ENCODE measurements at places on chromosomes 4 and X.

GRCh38 chr4:53714236-53715140, 123.2 kb upstream of the LNX1 start:
- no peak for DNase-seq

GRCh38 chr4:137414802-137415201, 117.5 kb downstream of the PCDH18 start:
- DNase-seq, result no peak

GRCh38 chr4:138399081-138399480, 156.9 kb upstream of the SLC7A11 start:
- no peak for DNase-seq

GRCh38 chrX:22968494-22968893, 31.3 kb upstream of the DDX53 start:
- no peak for DNase-seq

DNA sequence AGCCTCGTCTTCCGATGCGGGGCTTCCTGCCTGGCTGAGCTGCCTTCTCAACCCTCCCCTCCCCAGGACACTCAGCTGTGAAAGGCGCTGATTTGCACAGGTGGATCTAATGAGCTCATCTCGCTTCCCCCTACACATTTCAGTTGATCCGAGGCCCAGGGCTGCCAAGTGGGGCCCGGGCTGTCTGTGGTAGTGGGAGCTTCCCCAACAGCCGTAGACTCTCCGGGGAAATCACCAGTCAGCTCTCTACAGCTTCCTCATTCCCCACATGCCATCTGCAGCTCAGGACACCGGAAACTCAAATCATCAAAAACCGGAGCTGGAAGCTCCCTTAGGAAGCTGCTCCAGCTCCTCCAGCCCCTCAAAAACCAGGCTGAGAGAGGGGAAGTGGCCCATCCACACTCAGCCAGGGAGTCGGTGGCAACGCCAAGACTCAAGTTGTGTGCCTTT, 56.2 kb downstream of the SMIM20 start:
- peak; percentile 39 for DNase-seq

GRCh38 chrX:26851981-26852380, 611.2 kb downstream of the PPP4R3C start:
- DNase-seq, result no peak

DNA sequence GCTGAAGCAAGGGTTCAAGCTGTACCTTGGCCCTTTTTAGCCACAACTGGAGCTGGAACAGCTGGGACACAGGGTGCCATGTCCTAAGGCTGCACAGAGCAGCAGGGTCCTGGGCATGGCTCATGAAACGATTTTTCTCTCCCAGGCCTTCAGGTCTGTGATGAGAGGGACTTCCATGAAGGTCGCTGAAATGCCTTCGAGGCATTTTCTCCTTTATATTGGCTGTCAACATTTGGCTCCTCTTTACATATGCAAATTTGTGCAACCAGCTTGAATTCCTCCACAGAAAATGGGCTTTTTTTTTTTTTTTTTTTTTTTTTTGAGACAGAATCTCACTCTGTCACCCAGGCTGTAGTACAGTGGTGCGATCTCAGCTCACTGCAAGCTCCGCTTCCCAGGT, 430.8 kb downstream of the PCDH11X start:
- no peak for DNase-seq

DNA sequence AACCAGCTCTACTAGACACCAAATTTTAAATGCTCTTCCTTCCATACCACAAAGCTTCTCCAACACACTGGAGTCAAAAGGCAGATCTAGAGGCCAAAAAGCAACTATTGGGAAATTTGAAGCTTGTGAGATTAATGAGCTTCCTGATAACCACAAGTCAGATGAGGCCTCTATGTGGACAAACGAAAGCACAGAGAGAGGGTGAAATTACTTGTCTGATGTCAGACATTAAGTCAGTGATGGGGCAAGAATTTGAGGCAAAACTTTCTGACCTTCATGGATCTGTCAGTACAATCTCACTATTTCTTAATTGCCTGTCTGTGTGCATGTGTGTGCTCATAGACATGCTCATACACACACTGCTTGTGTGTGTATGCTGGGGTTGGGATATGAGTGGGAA, 103.6 kb downstream of the GUCY2F start:
- DNase-seq, result no peak

DNA sequence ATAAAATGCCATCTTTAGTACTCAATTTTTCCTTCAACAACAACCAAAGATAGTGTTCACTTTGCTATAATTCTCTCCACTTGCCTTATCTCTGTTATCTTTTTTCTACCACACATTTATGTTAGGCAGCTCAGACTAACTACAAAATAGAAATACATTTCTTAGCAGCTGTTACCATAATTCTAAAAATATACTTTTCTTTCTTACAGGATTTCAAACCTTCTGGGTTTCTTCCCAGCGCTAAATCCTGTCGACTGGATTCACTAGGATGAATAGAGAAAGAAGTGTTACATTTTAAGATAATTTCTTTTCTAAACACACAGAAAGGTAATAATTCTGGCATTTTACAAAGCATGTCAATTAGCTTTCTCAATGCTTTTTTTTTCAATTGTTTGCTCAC, 105.5 kb upstream of the GK2 start:
- no peak for DNase-seq

DNA sequence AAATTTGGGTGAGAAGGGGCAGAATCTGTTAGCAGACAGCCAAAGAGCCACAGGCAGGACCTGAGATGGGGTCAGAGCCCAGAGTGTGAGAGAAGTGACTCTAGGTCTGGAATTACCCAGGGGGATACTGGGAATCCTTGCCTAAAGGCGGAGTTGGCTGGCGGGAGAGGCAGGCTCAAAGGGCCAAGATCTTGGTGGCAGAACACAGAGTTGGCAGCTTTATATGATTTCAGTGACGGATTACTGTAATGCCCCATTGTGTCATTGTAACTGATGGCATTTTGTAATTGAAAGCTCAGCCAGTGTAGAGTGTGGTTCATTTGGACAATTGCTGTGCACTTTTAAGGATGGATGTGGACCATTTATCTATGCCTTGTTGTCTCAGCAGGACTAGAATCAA, 77.3 kb downstream of the SMIM20 start:
- DNase-seq, result no peak

DNA sequence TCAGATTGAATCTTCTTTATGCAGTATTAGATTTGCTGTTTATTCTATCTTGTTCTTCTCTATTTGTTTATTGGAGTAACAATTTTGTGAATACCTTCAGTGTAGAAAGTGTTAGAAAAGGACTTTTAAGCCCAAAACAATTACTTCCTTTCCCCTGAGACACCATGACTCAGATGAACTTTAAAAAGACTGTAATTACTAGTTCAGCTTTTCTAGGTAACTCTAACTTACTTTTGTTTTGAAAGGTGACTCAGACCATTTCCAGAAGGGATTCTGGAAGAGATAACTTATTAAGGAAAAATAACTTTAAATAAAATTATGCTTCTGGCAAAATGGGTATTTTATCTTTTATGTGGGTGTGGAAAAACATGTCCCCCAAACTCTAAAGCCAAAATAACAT, 561.5 kb upstream of the PCDH10 start:
- DNase-seq, result no peak

GRCh38 chrX:13142891-13143290, 98.5 kb upstream of the FAM9C start:
- DNase-seq, result no peak

DNA sequence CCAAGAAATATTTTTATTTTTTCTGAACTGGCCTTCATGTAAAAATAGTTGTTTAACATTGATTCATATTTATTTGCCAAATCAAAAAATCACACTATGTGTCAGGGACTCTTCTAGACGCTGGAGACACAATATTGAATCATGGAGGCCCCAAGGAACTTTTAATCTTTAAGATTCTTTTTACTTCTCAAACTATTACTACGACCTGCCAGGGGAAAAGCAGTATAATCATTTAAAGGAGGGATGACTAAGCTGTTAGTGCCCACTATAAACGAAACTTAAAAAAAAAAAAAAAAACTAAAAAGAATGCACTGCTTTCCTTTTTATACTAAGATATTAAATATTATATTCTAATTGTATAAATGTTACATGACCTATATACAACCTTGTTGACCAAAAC, 84.7 kb downstream of the PPA2 start:
- DNase-seq, result no peak

GRCh38 chrX:102837847-102838246, 99.2 kb upstream of the RAB40AL start:
- no peak for DNase-seq
